ENCODE measurements at places on chromosomes 12 and 14.

DNA sequence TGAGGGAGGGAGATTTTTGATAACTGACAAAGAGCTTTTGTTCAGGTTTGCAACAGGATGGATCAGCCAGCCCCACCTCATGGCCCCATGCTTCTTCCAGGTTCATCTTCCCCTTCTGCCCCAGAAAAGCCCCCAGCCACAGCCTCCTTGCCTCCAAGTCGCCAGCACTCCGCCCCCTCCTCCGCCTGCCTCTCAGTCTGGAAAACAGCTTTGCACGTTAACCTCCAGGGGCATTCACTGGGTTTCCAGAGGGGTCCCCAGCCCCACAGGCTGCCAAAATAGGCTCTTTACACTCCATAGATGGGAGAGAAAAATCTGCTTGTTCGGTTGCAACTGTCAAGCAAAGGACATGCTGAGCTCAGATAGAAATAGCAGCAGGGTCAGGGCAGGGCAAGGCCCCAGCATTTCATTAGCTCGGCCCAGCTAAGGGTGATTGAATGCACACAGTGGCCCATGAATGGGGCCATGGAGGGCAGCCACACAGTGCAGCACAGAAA, 253.6 kb downstream of the ZFP36L1 start:
- DNase-seq: no peak

- DNase-seq: no peak
These were observed 17.2 kb upstream of the FAIM2 start for GRCh38 chr12:49920915-49921286.

- no peak for DNase-seq
These were observed 326.1 kb downstream of the BCL11B start for GRCh38 chr14:98945611-98946570.

- no peak for DNase-seq
These were observed 136.8 kb downstream of the ADGRD1 start for GRCh38 chr12:131090274-131091210.

DNA sequence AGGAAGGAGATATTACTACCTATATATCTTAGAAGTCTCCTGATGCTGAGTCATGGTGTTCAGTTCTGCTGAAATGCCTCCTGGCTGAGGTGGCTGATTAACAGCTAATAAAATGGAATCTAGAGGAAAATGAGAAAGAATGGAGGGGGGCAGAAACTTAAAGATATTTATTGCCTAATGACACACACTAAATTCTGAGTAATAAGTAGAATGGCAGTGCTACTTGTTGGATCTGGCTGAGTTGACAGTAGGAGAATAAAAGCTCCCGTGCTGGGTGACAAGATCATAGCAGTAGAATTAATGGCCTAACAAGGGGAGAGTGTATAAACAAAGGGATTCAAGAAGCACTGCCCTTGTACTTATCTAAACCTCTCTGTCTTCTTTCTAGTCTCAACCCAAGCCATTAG, 137.5 kb downstream of the CNTN1 start:
- DNase-seq: no peak

DNA sequence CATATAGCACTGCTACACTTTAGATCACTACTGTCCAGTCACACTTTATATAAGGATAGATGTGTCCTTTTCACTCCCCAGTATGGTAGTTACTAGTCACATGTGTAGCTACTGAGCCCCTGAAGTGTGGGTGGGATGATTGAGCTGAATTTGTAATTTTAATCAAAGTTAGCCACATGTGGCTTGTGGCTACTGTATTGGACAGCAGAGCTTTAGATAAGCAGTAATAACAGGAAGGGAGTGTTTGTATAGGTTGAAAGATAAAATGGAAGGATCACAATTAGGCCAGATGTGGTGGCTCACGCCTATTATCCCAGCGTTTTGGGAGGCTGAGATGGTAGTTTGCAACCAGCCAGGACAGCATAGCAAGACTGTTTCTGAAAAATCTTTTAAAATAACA, 23.5 kb downstream of the NAA30 start:
- DNase-seq: no peak
